ENCODE measurements at places on chromosomes 4 and X. TPM values are rescaled to one million over a fixed set of nuclear protein-coding genes. Genes with fewer than 3 reads are reported as not detected.

GRCh38 chrX:40130207-40130606, 32.4 kb upstream of the BCOR start:
- no peak overlapping the region for H3K4me3 ChIP-seq
- H3K36me3 ChIP-seq: no peaks in the 10 kb centered on the region
- H3K27ac ChIP-seq: no peak overlapping the region
- no peaks in the 10 kb centered on the region for H3K4me1 ChIP-seq

DNA sequence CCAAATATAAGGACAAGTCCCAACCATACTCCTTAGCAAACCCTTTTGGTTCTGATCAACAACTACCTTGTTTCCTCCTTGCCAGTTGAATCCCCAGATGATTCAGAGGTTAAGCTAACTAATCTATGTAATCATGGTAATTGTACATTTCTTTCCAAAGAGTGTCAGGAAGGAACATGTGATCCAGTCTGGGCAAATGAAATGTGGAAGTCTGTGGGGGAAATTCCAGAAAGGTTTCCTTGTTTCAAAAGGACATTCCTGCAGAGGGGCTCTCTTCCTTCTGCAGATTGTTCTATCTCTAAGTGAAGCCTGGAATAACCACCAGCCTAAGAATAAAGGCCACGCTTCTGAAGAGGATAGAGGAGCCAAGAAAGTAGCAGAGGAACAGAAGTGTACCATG, 7.0 kb downstream of the PRSS12 start:
- no peak overlapping the region for H3K27ac ChIP-seq
- DNase-seq: no peak
- H3K4me3 ChIP-seq: no peak overlapping the region
- no peaks in the 10 kb centered on the region for H3K4me1 ChIP-seq
- H3K27me3 ChIP-seq: peaks cover 12% of the 10 kb centered on the region

- H3K4me3 ChIP-seq: no peak overlapping the region
- peaks cover 3% of the 10 kb centered on the region for H3K4me1 ChIP-seq
- DNase-seq: no peak
- no peaks in the 10 kb centered on the region for H3K27me3 ChIP-seq
- no peaks in the 10 kb centered on the region for H3K36me3 ChIP-seq
These were observed 63.1 kb downstream of the LIMCH1 start for GRCh38 chr4:41601025-41601424.

GRCh38 chrX:5672099-5672498, 556.6 kb downstream of the NLGN4X start:
- DNase-seq: no peak
- H3K4me3 ChIP-seq: no peak overlapping the region
- H3K36me3 ChIP-seq: no peaks in the 10 kb centered on the region
- H3K27ac ChIP-seq: no peak overlapping the region

DNA sequence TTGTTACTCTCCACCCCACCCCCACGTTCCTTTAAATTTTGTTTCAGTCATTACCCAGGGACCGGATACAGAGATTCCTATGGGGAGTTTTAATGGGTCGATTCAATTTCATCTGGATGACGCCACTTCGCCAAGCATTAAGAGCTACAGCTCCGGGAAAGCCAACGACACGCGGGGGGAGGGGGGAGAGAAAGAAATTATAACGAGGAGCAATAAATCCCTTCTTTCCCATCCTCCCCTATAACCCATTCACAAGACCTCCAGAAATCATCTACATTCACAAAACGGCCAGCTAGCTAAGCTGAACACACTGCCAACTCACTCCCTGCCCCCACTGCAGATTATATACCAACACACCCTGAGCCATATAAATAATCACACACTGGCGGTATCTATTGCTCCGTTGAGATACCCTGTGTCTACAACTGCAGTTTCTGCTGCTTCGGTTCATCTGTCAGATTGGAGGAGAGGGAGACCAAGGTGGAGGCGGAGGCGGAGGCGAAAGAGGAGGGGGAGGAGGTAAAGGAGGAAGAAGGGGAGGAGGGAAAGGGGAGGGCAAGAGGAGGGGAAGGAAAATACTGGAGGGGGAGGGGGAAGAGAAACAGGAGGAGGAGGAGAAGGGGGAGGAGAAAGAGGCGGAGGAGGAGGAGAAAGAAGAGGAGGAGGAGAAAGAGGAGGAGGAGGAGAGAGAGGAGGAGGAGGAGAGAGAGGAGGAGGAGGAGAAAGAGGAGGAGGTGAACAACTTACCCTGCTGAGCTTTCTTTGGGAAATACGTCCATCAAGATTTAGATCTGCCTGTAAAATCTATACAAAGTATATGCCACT, 113.9 kb upstream of the VAMP7 start:
- no peaks in the 10 kb centered on the region for H3K4me1 ChIP-seq
- H3K27ac ChIP-seq: peak overlapping the region; percentile 24
- peak; percentile 83 for DNase-seq
- peak overlapping the region; percentile 16 for H3K4me3 ChIP-seq

- H3K4me3 ChIP-seq: no peak overlapping the region
- no peak overlapping the region for H3K27ac ChIP-seq
- no peaks in the 10 kb centered on the region for H3K27me3 ChIP-seq
- no peaks in the 10 kb centered on the region for H3K4me1 ChIP-seq
These were observed 753.3 kb downstream of the ADGRL3 start for GRCh38 chr4:61953386-61953785.

CACNA1F gene
- 0.21 TPM for total RNA-seq

MAGEH1 gene
- 30.4 TPM for total RNA-seq

DNA sequence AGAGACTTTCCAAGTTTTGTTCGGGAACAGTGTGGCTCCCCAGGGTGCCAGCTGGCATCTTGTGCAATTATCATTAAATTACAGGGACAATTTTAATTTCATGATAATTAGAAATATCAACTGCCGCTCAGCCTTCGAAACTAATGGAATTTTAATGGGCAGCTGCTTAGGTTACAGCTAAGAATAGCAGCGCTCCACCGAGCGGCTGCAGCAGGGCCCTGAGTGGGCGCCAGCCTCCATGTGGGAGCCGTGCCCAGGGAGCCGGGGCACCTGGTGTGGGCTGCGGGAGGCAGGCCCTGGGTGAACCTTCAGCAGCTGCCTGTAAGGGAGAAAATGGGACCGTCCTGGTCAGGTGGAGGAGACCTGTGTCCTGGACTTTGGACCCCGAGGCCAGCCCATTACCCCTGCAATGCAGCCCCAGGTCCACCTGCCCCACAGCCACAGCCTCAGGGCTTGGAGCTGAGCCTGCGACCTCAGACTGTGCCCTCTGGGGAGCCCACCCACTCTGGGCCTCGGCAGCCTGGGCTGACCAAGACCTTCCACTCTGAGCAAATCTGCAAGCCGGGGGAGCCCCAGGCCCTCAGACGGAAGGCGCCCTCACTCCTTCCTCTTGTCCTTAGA, 21.1 kb downstream of the MSANTD1 start:
- DNase-seq: no peak
- H3K4me3 ChIP-seq: no peak overlapping the region
- no peaks in the 10 kb centered on the region for H3K4me1 ChIP-seq

CNKSR2 gene
- total RNA-seq: 3.8 TPM

MAGEC1 gene
- total RNA-seq: not detected

DNA sequence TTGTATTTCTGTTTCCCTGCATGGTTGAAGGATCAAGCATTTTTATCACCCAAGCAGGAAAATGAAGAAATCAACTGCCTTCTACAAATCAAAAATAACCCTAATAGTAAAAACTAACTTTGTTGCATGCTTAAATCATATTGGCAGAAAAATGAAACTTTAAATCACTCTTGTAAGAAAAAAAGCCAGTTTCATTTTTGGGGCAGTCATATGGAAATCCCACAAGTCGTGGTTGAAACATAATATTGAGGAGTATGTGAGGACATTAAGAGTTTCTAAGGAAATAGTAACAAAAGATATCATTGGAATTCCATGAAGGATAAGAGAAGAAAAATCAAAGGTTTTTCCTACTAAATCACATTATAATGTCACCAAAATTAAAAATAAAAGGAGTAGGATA, 8.4 kb downstream of the TEC start:
- H3K27ac ChIP-seq: no peak overlapping the region
- DNase-seq: no peak
- H3K4me3 ChIP-seq: no peak overlapping the region
- H3K27me3 ChIP-seq: no peaks in the 10 kb centered on the region
- no peaks in the 10 kb centered on the region for H3K36me3 ChIP-seq

DNA sequence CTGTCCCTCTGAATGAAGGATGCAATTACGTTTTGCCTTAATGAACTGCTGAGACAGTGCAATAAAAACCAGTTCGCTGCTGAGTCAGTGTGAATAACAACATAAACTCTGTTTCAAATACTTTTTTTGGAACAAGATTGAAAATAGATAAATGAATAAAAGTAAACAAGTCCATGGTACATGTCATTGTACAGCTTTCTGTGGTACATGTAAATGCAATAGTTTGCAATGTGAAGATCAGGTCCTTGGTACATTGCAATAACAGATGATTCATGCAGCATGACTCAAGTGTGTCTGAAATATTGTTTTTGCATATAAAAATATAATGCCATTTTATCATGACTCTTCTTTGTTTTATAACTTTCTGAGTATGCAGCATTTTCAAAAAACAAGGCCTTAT, 193.4 kb upstream of the PACRGL start:
- no peaks in the 10 kb centered on the region for H3K36me3 ChIP-seq
- H3K4me3 ChIP-seq: no peak overlapping the region
- no peaks in the 10 kb centered on the region for H3K4me1 ChIP-seq

DNA sequence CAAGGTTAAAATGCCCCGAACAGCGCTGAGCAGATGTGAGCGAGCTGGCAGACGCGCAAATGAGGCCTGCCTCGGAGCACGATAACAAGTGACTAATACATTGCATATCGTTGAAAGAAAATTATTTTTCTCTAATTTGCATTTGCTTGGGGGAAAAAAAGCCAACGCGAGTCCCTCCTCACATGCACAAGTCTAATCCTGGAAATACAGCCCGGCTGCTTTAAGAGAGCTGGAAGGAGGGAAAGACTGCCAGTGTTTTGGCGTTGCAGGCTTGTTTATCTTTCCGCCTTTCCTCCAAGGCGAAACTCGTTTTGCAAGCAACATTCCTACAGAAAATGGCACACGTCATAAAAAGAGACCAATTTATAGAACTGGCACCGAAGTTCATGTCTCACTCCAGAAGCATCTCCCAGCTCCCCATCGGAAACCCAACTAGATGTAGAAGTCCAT, 12.6 kb downstream of the BCOR start:
- DNase-seq: no peak
- H3K27me3 ChIP-seq: no peaks in the 10 kb centered on the region
- no peaks in the 10 kb centered on the region for H3K4me1 ChIP-seq
- H3K36me3 ChIP-seq: no peaks in the 10 kb centered on the region
